Stimulated activated CD8-positive, alpha-beta memory T cell treated with anti-CD3 and anti-CD28 coated beads, Interleukin-4, amount 100 ng/mL, for 4 hours (primary cell): ENCODE measurements at places on chromosomes 3 and 15.

DNA sequence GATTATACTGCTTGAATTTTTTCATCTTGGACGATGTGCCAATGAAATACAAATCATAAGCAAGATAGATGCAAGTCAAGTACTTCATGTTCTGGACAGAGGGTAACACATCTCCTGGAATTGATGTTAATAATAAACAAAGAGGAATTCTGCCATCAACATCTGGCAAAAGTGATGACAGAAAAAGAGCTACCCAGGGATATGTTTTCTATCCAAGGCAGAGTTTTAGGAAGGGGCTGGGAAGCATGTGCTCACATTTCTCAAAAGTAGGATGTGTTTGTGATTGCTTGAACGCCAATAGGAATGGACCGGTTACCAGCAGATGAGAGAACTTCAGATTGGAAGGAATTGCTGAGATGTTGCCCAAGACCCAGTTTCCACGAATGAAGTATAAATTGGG is 242.6 kb upstream of the AGTR1 start:
- DNase-seq, result no peak

- no peak for DNase-seq
Observed at GRCh38 chr15:23924686-23925085, 237.6 kb upstream of the NDN start.

DNA sequence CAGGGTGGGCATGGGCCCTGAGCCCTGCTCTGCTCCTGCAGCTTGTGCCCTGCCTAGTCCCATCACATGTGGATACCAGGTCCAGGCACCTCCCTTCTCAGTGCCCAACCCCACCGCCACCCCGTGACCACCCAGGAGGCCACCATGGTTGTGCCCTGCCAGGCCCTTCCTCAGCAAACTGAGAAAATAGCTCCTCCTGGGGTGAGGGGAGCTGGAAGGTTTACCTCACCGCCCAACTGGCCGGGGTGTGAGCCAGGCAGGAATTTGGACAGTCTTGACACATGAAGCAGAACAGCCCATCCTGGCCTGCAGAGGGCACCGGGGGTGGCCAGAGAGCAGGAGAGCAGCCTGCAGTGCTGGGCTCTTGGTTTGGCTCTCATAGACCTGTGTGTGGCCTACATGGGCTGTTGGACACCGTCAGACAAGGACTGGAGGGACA is 11.4 kb upstream of the C3orf22 start:
- DNase-seq, result no peak

DNA sequence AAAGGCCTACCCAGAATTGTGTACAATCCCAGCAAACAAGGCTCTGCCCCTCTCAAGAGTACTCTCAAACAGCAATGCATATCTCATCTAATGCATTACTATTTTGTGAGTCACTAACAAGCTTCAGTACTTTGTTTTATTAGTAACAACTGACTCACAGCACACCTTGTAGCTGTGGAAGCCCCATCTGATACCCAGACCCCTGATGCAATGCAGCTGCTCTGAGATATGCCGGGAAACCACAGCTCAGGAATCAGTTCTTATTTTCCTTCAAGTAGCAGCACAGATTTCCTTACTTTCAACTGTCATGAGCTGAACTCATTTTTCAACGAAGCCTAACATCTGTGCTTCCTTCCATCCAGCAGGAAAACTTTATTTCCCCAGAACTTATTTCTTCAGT is 37.8 kb downstream of the CCNL1 start:
- no peak for DNase-seq

- DNase-seq, result no peak
Observed at GRCh38 chr3:123658852-123659206, 74.0 kb upstream of the HACD2 start.

GRCh38 chr15:58469432-58470353 is 37.9 kb downstream of the LIPC start:
- DNase-seq, result no peak

DNA sequence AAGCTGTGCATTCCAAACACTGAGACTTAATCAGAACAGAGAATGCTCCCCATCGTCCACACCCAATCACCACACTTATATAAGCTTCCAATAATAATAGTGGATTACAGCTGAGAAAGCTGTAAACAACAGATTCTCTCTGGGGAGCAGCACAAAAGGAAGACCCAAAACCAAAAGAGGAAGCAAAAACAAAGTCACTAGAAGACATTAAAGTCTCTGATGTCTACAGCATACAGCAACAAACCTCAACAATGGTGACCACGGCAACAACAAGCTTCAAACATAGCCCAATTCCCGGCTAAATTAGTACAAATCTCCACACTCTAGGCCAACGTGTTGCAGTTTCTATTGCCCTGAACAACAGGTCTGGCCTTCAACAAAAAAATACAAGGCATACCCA is 37.7 kb downstream of the ZDHHC23 start:
- DNase-seq, result no peak

GRCh38 chr15:75230551-75231371 is 27.4 kb upstream of the GOLGA6C start:
- DNase-seq, result no peak

- no peak for DNase-seq
Observed at GRCh38 chr3:60886518-60886917, 364.7 kb downstream of the FHIT start.

DNA sequence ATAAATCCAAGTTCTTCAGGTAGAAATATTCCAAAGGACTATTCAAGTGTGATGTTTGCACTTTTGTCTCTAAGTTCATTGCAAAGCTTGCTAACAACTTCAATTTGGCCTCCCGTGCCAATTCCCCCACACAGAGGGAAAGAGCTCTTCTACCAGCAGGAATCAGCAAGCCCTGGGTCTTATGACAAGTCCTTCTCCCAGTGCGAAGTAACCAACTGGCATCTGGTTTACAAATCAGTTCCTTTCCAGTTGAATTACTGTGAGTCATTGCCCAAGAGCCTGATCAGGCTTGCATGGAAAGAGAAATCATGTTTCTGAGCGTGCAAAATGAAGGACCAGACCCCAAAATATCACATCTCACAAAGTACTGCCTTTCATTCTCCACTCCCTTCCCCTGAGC is 62.7 kb upstream of the SLCO3A1 start:
- no peak for DNase-seq

GRCh38 chr3:9660972-9661371 is 11.7 kb downstream of the MTMR14 start:
- no peak for DNase-seq

- DNase-seq, result no peak
Observed at GRCh38 chr3:113802795-113803455, 35.7 kb upstream of the GRAMD1C start.

- DNase-seq, result no peak
Observed at GRCh38 chr3:156668073-156668763, 6.2 kb upstream of the TIPARP start.

DNA sequence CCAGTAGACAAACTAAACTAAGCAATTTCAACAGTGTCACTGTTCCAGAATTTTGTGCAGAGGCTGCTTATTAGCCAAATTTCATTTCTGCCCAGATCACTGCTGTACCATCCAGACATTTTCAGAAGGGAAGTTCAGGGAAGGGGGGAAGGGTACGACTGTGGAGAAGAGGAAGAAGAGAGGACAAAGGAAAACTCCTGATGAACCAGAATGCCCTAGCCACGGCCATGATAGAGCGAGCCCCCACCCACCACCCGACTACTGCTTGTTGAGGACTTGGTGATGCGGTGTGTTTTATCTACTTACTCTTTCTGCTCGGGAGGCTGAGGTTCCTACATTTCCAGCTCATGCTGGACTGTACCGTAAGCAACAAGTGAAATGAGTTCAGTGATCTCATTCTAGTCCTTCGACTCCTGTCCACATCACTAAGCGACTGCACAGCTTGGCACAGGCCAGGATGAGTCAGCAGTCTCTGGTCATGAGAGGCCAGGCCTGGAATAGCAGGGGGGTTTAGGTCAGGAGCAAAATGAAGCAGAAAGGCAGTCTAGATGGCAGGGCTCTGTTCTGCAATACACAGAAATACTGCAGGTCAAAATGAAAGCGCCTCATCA is 330.8 kb downstream of the TIGIT start:
- no peak for DNase-seq

DNA sequence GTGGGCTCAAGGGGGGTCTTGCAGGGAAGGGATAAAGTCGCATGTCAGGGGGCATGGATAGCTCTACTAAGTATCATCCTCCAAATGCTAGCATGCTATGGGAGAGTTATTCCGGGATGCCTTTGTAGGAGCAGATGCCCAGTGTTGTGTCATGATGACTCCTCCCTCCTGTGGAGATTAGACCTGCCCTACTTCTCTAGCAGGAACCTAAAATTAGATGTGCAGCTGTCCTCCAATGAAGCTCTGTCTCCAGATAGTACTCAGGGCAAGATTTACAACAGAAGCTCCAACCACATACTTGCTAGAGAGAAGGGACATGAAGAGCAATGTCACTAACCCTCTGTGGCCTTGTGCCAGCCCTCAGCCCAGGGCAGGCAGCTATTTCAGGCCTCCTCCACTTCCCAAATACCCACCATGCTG is 82.5 kb downstream of the AGBL1 start:
- DNase-seq, result no peak

- DNase-seq, result no peak
Observed at GRCh38 chr3:172839679-172840078, 89.2 kb downstream of the ECT2 start.

DNA sequence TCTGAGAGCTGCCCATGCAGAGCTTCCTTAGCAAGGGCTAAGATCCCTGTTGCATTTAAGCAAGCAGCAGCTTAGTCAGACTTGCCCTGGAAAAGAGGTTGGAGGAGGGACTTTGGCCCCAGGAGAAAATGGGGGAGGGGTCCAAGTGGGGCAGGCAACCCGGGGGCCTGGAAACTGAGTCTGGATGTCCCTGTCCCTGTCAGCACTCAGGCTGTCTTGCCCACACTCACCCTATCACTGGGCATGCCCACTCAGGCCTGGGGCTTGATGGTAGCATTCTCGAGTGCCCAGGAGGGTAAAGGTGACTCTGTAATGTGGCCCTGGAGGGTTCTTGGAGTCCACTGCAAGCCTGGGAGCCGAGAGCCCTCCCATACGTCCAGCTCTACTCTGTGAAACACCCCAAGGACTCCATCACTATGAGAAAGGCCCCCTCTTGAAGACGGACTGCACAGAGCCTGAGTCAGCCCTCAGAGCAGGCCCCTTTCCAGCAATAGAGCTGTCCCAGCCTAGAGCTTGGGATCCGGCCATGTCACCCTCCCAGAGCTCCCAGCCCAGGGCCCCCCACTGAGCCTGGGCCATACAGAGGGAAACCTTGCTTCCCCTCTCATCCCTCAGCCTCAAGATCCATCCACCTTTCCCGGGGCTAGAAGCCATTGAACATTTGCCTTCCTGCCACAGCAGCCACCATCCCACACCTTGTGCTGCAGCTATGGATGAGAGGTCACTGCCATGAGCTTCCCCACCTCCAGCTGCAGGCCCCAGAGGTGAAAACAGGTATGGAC is 13.4 kb downstream of the MYL3 start:
- DNase-seq, result no peak

- DNase-seq, result no peak
Observed at GRCh38 chr15:86295511-86295910, 215.8 kb downstream of the AGBL1 start.

DNA sequence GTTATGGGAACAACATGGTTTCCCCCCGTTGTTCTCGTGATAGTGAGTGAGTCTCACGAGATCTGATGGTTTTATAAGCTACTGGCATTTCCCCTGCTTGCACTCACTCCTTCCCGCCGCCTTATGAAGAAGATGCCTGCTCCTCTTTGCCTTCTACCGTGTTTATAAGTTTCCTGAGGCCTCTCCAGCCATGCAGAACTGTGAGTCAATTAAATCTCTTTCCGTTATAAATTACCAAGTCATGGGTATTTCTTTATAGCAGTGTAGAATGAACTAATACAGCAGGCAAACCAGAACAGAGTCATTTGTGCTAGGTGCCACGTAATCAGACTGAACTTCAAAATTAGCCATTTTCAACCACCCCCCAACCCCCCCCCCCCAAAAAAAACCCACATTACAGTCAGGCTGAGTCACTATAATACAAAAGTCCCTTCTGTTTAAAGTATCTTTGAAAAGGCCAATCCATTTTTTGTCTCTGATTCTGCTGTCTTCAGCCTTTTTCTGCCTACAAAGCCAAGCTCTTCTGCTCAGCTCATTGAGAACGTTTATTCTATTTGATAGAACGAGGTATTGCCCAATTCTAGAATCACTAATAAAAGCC is 4.1 kb downstream of the OR4F6 start:
- no peak for DNase-seq

DNA sequence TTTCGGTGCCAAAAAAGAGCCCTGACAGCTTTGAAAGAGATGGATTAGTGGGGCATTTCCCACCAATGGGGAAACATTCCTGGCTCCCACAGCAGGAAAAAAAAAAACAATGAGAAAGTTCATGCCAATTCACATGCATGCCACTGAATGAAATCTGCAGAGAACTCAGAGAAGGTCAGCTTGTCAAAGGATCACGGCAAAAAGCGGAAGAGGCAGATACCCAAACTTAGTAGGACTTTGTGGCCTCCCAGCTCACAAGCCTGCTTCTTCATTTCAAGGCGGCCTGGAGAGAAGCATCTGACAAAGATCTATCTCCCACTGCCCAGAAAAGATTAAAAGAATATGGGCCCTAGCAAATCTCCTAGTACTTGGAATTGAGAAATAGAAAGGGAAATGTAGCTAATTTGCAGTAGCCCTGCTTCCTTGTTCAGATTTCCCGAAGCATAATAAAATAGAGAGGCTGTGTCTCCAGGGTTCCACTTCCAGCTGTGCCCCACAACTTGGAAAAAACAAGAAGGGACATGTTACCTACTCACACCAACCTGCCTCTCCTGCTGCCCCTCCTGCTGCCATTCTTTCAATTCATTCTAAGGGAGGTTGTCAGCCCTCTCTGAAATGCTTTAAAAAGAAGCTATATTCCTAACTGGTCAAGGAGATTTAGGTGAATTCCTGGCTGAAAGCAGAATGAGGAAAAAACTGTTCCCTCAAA is 170.4 kb downstream of the FHIT start:
- no peak for DNase-seq

GRCh38 chr15:59611276-59612260 is at the start of gene GCNT3:
GCNT3 (plus strand) TSS chr15:59611783; CDS start chr15:59618239, 6,456 bp downstream.
- DNase-seq, result no peak

GRCh38 chr3:184419171-184419570 is 39.3 kb downstream of the CHRD start:
- no peak for DNase-seq

DNA sequence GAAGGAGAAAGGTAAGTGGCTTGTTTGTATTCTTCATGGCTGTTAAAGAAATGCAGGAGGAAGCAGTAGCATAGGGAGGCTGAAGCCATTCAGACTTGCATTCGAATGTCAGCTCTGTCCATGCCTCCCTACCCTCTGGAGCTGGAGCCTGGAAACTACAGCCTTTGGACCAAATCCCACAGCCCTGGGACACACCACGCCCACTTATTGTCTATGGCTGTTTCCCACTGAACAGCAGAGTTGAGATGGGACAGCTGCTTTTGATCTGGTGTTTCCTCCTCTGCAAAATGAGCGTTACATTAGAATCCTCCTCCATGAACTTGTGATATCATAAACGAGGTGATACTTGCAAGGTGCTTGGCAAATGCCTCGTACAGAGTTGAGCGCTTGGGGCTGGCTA is 3.6 kb downstream of the FAM107A start:
- DNase-seq, result no peak

GRCh38 chr3:3200632-3201212 is 21.2 kb upstream of the CRBN start:
- no peak for DNase-seq

GRCh38 chr3:115838786-115839185 is 215.5 kb downstream of the GAP43 start:
- DNase-seq, result no peak
